ENCODE measurements at places on chromosomes 4 and X.
A peak's percentile ranks its signal among the peaks of the same experiment; 100 is the strongest.

DNA sequence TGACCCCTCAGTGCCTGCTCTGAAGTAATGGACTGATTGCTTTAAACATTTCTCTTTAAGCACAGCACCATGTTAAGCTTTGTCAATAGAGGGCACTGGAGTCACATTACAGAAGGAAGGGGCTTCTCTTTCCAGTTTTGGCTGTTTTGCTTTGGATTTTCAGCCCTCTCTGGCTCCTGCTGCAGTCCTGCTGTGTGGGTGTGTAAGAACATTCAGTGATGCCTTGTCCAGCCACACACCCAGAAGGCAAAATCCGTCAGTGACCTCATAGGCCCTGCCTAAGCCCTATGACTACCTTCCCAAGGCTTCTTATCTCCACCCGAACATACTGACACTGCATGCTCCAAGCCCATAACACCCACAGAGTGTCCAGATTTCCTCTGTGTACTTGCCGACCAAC lies 215.3 kb upstream of the CTSO start:
- peak; percentile 74 for DNase-seq

- DNase-seq = no peak
These were observed 190.6 kb downstream of the GC start for GRCh38 chr4:71593311-71593710.

GRCh38 chr4:14410516-14410915 lies 591.8 kb upstream of the CPEB2 start:
- DNase-seq = no peak

- no peak for DNase-seq
These were observed 60.2 kb upstream of the RPS6KA6 start for GRCh38 chrX:84248226-84248625.

- no peak for DNase-seq
These were observed 364.8 kb downstream of the PDGFC start for GRCh38 chr4:156606554-156607477.

- DNase-seq = no peak
These were observed 127.1 kb downstream of the SH3KBP1 start for GRCh38 chrX:19760345-19760744.

DNA sequence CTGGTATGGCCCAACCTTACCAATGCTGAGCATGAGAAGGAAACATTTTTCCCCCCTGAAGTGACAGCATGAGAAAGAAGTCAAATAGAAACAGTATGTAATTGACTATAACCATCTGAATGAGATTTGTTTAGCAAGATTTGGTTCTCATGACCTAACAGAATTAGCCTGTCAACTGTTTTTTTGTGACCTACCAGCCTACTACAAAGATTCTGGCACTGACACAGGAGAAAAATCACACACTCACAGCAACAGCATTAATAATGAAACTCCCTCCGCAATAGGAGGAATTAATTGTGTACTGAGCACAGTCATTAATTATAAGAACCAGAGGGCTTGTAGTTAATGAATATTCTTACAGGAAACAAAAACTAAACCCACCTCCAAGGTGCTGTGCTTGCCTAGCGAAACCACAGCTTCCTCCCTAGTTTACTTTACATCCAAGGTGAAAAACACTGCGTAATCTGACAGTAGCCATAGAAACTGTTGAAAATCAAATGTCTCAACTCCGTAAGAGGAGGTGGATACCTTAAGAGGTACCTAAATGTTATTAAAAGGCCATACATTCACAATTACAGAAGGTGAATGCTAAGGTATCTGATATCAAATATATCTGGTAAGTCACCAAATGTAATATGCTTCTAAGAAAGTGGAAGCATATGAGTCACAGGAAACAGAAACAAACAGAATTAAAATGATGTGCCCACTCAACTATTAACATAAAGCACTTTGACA lies 34.9 kb downstream of the MMRN1 start:
- no peak for DNase-seq

- DNase-seq = no peak
These were observed 24.3 kb upstream of the FAM47C start for GRCh38 chrX:36983831-36984230.

DNA sequence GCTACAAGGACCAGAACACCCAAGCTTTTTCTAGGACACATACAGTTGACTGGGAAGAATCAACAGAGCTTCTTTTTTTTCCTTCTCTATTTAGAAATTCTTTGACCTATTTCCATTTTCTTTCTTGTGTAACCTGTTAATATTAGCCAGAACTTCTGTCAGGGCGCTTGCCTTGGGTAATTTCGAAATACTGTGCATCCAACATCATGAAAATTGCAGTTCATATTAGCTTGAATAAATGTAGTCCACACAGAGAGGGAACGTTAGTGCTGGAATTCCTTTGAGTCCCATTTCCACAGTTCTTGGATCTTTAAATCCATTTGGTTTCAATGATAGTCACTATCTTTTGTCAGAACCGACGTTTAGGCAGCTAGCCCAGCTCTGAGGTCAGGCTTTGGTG lies 141.8 kb downstream of the MXRA5 start:
- no peak for DNase-seq

- no peak for DNase-seq
These were observed 98.0 kb downstream of the NAA11 start for GRCh38 chr4:79227860-79228259.

DNA sequence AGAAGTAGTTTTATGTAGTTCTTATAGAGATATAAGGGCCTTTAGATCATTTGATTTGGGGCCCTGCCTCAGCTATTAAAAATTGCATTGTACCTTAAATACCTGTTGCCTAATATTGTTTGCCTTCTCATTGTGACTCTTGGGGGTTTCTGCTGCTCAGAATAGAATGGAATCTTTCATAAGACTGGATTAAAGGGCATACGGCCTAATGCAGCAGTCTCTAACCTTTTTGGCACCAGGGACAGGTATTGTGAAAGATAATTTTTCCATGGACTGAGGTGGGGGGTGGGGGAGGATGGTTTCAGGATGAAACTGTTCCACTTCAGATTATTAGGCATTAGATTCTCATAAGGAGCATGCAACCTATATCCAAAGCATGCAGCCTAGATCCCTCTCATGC lies 46.2 kb downstream of the TMEM164 start:
- DNase-seq = no peak

- peak; percentile 77 for DNase-seq
These were observed 114.7 kb upstream of the TTC29 start for GRCh38 chr4:147060151-147060931.
